Activated T-cell treated with anti-CD3 and anti-CD28 coated beads, Interleukin-2, amount 50 U/mL, for 1 hour (primary cell): ENCODE measurements at places on chromosomes 6 and 20.

- DNase-seq: no peak
Observed at GRCh38 chr6:142975365-142975764, 30.4 kb upstream of the HIVEP2 start.

DNA sequence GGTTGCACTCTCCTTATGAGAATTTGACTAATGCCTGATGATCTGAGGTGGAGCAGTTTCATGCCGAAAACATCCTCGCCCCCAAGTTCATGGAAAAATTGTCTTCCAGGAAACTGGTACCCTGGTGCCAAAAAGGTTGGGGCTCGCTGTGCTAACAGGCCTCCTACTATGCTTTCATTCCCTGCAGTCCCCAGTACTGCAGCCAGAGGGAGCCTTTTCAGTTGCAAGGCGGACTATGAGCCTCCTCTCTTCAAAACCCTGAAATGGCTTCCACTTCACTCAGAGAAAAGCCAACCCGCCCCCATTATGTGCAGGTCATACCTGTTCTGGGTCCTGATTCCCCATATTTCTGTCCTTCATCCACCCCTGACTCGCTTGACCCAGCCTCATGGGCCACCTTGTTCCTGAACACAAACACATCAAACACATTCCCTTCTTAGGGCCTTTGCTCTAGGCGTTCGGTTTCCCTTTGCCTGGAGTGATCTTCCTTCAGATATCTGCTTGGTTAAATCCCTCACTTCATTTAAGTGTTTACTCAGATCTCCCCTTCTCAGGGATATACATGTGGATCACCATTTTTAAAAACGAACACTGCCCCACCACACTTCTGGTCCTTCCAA, 173.7 kb downstream of the PHACTR1 start:
- DNase-seq: no peak

DNA sequence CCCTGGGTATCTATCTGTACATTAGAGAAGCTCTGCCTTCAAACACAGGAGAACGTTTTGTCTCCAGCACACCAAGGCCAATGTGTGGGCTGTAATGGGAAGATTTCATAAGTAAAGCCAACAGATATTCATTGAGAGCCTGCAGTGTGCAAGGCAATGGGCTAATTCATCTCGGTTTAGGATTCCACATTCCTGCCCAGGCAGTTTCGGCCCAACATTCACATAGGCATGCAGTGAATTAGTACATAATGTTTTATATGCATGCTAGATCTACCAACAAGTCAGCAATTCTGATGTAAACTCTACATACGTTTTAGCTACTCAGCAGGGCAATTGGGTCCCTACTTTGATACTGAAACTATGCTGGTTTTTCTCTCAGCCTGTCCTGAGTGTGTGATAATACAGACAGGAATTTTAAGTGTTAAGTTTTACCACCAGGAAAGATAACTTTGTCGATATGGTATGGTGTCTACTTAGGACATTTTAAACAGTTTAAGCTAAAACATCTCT, 46.9 kb upstream of the NAA20 start:
- no peak for DNase-seq

DNA sequence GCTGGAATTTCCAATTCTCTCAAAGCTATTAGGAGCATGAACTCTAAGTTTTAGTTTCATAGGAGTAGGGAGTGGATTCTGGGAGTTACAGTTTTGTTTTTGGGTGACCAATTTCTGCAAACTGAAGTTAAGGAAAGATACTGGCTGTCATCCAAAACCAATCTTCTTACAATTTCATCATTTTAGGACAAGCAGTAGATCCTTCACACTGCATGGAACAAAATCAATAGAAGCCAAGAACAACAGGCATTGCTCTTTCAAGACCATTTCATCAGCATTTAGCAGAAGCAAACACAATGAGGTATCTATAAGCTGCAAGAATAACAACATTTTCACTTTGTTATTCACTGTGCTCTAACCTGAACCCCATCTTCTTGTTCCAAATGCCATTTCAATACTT, 173.0 kb downstream of the GMDS start:
- no peak for DNase-seq

DNA sequence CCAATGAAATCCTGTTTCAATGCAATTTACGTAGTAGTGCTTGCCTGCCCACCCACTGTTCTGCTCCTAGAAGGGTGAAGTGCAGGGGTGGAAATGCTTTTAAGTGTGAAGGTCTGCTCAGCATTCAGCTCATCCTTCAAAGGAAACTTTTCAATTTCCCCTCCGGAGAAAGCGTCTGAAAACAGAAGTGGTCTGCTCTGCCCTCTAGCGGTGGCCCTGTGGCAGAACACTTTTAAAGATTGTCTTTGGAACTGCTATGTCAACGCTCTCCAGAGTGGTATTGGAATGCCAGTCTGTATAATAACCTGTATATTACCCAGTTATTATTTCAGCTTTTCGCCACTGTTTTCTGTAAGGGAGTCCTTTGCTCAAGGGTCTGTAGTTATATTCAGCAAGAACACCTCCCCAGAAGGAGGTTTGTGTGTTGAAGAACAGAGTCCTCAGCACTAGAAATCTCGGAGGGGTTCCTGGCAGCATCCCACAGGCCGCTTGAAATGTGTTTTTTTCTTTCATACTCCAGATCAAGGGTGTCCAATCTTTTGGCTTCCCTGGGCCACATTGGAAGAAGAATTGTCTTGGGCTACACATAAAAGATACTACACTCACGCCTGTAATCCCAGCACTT, 63.1 kb upstream of the KLHL31 start:
- peak; percentile 49 for DNase-seq

DNA sequence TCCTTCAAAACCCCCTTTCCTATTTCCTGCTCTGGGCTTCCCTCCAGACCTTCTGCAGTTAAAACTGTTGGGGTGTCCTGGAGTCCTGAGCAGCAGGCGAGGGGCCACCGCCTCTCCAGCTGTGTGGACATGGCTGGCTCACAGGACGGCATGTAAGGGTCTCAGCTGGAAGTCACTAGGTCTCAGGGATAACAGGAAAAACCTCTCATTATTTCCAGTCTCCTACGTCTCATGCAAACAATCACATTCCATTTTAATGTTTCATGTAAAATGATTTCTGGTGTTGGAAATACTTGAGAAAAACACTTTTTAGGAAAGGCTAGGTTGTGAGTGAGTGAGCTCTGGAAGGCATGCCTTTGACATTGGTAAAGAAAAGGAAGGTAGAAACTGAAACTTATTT, 158.7 kb downstream of the SCML4 start:
- DNase-seq: no peak

DNA sequence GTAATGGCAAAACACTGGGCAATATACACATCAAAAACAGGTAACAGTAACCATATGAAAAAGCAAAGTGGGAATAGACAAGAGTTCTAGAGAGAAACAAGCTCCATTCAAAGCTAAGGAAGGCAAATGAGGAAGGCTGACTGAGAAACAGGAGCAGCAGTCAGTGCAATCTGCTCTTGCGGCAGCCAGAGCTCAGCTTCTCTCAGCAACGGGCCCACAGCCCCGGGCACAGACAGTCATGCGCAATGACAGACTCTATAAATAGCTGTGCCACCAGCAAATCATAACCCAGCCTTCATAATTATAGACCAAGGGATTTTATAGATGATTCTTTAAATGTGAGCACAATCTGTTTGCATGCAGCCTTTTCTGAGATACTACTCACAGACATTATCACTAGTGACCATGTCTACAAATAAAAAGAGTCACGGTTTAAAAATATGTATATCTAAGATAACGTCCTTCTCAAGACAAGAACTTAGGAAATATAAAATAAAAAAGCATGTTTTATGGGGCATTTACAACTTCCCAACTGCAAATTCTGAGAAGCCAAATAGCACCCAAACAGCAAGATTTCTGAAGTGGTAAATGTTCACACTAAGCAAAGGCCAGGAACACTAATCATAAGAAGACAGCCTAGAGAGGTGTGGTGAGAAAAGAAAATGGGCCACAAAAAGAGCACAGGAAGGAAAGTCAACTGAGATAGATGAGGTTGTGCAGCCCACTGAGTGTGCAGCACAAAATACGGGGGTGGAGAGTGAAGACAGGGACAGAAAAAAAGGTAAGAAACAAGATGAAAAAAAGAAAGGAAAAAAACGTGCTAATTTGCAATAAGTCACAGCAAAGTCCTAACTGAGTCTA, 39.9 kb upstream of the BEND6 start:
- no peak for DNase-seq

DNA sequence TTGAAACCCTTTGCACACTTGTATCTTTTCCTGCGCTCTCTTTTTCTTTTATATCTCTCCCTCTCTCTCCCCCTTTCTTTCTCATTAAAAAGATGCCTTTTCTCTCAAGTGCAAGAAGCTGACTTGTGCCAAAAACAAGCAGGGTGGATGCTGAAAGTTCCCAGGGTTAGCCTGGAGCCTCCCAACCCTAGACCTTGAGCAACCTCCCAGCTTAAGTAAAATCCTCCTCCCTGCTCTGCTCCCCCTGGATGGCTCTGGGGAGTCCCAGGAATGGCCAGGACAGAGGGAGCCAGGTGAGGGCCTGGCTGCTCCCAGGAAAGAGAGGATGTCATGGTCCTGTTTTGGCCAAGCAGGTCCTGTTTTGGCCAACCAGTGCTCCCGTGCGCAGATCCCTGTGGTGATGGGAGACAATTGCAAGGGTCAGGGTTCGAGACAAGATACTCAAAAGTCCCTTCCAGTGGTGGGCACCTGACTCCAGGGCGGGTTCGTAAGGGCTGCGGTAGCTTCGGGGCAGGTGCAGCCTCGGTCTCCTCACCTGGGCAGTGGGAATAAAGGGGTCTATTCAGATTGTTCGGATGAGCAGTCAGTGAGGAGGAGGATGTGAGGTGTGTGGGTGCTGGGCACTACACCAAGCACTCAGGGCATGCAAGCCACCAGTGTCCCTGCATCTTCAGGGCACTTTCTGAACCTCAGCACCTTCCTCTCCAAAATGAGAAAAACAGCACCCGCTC, 49.4 kb downstream of the EYA2 start:
- no peak for DNase-seq

GRCh38 chr6:121780325-121781321, 345.2 kb downstream of the GJA1 start:
- no peak for DNase-seq

- no peak for DNase-seq
Observed at GRCh38 chr6:83862776-83863471, 3.4 kb downstream of the CYB5R4 start.

- no peak for DNase-seq
Observed at GRCh38 chr20:57936636-57937385, 227.0 kb upstream of the PMEPA1 start.

DNA sequence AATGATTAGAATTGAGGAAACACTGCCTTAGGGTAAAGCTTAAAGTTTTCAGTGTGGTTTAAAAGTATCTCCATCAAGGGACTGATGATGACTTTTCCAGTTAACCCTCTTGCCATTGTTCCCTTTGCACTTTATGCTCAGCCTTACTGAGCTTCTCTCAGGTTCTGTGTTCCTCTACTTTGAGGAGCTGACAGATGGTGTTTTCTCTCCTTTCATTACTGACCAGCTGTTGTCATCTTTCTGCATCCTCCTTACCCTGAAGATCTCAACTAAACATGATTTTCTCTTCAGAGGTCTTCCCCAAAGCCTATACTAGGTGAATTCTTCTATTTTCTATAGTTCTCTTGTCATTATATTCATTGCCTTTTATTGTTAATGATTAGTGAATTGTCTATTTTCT, 475.6 kb upstream of the SYNCRIP start:
- DNase-seq: no peak

DNA sequence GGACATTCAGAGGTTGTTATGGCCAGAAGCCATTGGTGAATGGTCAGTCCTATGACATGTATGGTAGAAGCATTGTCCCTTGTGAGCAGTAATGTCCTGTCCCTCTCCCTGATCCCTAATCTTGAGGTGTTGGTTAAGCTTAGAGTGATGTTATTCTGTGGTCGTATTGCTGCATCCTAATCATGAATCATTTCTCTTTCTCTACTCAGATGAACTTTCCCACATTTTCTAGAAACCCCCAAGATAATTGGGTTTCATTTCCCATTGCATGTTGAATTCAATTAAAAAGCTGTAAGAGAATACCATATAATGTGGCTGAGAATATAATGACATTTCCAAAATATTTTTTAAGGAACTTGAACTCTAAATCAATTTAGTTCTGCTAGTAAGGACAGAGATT, 175.1 kb downstream of the PLCB4 start:
- no peak for DNase-seq

DNA sequence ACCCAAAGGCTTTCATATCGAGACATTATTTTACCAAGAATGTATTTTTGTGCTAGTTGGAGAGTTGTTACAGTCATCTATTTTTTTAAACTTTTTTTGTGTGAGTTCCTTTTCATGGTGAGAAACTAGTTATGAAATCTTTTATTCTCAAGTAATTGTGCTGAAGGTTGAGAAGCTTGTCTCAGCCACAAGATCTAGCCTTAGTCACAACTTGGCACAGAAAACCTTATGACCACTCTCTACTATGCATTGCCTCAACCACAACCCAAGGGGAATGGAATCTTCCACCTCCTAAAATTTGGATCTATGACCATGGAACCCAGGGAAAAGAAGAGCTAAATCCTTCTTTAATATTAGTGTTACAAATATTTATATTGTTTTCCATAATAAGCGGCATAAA, 58.5 kb downstream of the HS3ST5 start:
- DNase-seq: no peak

DNA sequence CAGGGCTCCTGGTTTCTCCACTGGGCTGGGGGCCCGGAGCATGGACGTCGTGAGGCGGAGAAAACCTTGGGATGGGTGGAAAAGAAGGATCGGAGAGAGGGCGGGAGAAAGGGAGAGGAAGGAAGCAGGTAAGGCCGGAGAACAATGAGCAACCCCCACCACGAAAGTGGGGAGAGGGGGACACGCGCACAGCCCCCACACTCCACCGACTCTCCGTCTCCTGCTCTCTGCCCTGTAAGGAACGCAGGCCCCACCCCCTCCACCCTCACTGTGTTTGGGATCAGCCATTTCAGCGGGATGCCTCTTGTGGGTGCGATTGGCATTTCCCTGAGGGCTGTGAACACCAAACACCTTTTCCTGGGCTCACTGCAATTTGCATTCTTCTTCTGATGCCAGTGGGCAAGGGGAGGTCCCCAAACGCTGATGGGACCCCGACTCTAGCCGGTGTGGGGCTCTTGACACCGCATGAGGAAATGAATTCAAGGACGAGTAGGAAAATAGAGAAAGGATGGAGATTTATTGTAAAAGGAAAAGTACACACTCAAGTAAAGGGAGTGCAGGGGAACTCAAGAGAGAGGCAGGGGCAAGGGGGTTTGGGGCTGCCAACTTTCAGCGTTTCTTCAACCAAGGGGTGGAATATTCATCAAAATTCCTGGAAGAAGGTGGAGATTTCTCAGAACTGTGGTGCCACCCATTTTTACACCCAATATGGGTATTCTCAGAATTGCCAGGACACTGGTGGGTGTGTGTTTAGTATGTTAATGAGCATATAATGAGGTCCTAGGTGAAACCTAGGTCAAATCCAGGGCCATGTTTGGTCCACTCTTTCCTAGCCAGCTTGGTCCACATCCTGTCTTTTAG, 13.1 kb upstream of the RAET1L start:
- no peak for DNase-seq

- no peak for DNase-seq
Observed at GRCh38 chr6:42251500-42251899, 33.8 kb upstream of the MRPS10 start.

GRCh38 chr6:87431263-87431662, 23.5 kb downstream of the CFAP206 start:
- no peak for DNase-seq

- no peak for DNase-seq
Observed at GRCh38 chr20:8589956-8590355, 457.9 kb downstream of the PLCB1 start.

- DNase-seq: no peak
Observed at GRCh38 chr6:129889580-129889979, 28.5 kb upstream of the TMEM244 start.
